Fibroblast of skin of left quadriceps (primary cell): ENCODE measurements at places on chromosomes 16 and 17.

DNA sequence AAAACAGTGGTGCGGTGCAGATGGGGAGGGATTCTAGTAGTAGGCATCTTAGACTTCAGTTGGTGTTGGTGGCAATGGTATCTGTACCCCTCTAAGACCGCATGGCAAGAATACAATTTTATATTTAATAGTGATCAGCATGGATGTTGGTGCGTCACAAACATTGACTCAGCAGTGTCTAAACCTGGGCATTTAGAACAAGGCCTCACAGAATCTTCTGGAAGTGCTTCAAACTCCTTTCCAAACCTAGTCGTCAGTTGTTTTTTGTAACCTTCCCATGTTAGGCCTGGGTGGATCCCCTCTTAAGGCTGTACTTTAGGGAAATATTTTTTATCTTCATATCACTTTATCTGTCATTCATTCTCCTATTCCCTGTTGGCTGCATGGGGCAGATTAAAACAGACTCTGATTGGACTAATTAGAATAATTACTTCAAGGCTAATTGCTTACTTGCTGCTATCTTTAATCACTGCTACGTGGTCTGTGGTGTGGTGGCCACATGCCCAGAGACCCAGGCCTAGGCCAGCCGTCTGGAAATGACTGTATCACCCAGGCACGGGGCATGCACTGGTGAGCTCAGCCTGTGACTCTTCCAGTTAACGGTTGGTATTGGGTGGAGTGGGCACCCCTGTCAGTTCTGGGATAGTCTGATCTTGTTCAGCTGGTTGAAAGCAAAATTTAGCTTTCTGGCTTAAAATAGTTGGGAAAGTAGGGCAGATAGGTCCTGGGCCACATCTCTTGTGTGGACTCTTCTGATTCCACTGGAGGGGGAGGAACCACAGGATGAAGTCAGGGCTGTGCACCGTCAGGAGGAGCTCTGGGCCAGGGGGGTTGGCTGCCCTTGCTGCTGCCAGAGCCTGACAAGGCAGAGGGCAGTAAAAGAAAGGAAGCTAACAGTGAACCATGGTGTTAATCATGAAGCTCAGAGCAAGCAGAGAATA, 4.5 kb downstream of the ALKBH5 start:
- no peak for DNase-seq

GRCh38 chr16:86325360-86325759, 185.0 kb upstream of the FOXF1 start:
- DNase-seq = no peak

DNA sequence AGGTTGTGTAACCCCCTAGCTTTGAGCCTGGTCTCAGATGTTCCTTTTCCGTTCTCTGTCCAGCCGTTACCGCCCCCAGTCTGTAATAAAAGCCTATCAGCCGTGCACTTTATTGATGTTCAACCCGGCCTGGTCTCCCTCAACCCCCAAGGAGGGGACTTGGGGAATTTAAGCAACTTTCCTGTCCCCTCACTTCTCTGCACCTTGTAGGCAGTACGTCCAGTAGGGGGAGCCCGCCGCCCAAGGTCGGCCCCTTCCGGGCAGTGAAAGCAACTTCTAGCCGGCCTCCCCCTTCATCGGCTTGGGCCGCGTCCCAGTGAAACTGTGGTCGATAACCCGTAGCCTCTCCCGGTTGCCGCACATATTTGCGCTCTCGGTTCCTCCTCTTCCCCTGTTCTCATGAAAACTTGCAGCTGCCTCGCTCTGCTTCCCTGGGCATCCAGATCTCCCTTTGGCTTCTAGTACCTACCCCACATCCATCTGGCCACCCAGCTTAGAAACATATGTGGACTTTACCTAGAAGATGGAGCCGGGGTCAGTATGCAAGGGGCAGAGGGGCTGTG, 7.9 kb downstream of the PNPO start:
- peak; percentile 53 for DNase-seq

- no peak for DNase-seq
Observed at GRCh38 chr16:54422159-54422558, 135.6 kb upstream of the IRX3 start.

DNA sequence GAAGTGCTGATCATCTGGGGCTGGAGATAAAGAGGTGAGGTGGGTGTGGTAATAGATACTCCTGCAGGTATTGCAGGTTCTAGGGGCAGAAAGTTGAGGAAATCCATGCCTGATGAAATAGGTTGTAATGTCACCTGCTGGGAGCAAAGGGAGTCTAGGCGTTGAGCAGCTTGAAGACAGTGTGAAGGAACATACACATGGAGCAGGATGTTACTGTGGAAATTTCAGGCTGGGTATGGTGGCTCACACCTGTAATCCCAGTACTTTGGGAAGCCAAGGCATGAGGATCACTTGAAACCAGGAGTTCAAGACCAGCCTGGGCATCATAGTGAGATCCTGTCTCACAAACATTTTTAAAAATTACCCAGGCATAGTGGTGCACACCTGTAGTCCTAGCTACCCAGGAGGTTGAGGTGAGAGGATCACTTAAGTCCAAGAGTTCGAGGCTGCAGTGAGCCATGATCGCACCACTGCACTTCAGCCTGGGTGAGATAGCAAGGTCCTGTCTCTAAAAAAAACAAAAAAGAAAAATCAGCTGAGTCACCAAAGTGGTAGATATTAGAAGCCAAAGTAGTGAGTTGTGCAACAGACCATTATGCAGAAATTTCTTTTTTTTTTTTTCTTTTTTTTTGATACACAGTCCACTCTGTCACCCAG, 9.1 kb upstream of the CRYBA1 start:
- peak; percentile 42 for DNase-seq

- peak; percentile 24 for DNase-seq
Observed at GRCh38 chr17:65191811-65192740, 54.9 kb downstream of the RGS9 start.

GRCh38 chr17:4854111-4854681, 21.1 kb downstream of the MINK1 start:
- DNase-seq = no peak

GRCh38 chr17:38677819-38678218, 3.1 kb upstream of the EPOP start:
- no peak for DNase-seq

GRCh38 chr16:86528061-86528929, 18.0 kb downstream of the FOXF1 start:
- no peak for DNase-seq

GRCh38 chr17:79078476-79079190, 4.0 kb downstream of the ENGASE start:
- no peak for DNase-seq

GRCh38 chr16:57588831-57589230, 39.6 kb upstream of the ADGRG1 start:
- no peak for DNase-seq

DNA sequence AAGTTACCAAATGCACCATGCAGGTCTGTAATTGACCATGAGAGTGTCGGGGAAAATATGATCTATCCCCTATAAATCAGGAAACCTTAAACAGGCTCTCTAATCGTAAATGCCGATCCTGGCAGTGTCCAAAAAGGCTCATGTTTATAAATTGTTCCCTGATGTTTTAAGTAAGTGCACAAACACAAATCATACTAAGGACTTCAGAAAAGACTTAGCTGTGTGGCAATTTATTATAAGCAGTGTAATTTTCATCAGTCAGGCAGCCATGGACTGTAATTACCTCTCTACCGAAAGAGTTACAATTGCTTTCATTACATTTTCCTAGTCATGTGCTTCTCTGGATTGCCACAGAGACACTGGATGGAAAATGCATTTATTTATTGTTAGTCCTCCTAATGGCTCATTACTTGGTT, 73.4 kb upstream of the COX10 start:
- peak; percentile 81 for DNase-seq

DNA sequence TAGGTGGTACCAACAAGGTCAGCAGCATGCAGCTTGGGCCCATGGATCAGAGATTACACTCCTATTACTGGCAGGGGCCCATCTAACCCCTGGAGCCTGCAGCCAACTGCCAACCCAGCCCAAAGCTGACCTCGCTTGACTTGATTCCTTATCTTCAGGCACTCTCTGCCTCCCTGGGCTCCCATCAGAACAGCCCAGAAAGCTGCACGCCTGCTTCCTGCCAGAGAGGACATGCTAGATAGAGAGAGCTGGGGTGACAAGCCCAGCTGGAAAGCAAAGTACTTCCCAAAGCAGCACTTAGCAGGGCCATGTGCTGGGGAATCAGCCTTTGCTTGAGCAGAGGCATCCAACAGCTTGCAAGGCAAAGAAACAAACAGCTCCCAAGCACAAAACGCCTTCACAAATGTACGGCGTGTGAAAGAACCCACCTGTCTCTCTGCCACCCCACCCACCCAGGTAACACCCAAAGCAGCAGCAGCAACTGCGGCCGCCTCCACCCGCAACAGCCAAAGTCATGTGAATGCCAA, 74.2 kb upstream of the NLK start:
- DNase-seq = no peak

DNA sequence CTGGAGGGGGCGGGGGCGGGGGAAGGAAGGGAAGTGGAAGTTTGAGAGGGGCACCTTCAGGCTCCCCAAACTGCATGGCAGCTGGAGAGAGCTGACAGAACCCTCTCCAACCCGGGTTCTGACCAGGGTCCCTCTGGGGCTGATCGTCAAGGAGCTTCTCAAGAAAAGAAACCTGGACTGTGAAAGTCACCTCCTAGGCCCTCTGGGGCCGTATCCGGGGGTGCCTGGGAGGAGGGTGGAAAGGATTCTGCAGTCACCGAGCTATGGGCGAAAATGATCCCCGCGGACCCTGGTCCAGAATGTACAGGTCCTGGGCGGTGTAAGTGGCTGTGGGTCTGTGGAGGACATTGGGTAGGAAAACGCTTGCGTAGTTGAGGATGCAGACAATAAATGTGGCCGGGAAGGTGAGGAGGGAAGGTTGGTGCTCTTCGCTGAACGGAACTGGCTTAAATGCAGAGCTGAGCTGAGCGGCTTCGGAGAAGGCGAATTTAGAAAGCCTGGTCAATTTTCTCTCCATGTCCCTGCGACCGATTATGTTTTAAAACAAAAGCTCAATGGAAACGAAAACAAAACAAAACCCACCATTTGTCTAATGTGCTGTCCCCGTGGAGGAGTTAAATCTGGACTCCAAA, 3.6 kb upstream of the LHX1 start:
- no peak for DNase-seq

GRCh38 chr17:40937384-40937819, at the start of gene KRT23:
Gene KRT23 (minus strand): TSS chr17:40937646. CDS start chr17:40936603, 1,043 bp downstream.
- DNase-seq = no peak

GRCh38 chr17:35068249-35068648, 4.7 kb upstream of the RFFL start:
- no peak for DNase-seq

DNA sequence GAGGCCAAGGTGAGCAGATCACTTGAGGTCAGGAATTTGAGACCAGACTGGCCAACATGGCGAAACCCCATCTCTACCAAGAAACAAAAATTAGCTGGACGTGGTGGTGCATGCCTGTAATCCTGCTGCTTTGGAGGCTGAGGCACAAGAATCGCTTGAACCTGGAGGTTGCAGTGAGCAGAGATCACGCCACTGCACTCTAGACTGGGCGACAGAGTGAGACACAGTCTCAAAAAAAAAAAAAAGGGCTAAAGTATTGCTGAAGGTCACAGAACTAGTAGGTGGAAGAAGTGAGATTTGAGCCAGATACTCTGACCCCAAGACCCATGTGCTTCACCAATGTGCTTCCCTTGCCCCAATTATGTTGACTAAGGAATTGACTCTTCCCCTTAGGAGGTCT, 112.0 kb downstream of the NPIPB5 start:
- DNase-seq = no peak

DNA sequence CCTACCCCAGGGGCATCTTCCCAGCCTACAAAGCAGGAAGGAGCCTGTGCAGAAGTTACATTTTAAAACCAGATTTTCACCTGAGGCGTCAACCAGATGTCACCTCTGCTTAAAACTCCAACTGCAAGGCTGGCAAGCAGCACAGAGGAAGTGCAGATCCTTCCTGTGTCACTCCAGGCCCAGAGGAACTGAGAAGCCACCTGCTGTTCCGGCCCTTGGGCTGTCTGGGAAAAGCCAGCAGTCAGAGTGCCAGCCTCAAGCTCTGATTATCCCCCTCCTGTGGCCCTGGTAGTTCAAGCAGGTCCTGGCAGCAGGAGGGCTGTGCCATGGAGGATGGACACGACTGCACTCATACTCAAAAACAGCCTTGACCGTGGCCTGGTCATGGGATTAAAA, 10.2 kb downstream of the POLR2C start:
- no peak for DNase-seq

DNA sequence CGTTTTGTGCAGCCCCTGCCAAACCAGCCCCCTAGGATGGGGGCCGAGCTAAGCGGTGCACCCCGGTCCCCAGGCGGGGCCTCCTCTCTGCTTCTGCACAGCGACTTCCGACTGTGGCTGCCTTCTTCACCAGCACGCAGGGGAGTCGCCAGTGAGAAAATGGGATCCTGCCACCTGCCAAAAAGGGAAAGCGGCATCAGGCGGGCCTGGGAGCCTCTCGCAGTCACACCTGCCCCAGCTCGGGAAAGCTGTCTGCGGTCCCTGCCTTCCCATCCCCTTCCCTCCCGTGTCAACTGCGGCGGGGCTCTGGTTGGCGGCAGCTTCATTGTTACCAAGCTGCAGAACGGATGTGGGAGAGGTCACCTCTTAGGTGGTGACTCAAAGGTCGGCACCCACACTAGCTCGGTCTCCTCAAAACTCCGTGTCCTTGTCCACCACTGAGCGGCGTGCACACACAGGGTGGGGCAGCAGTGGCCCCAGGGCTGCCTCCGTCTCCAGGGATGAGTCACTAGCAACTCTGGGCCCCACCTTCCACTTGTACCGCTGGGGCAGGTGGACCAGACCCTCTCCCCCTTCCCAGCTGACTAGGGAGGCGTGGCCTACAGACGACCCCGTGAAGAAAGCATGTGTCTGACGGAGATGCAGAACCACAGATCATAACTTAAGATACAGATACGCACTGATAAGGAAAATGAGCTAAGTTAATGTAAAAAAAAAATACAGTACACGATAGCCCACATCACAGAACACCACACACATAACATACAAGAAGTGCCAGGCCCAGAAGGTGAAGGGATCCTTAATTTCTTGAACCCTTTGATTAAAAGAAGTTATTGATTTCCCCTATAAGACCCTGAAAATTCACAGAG, 1.5 kb upstream of the PCYT2 start:
- no peak for DNase-seq

GRCh38 chr17:59074494-59074893, 32.2 kb downstream of the TRIM37 start:
- DNase-seq = peak; percentile 20

DNA sequence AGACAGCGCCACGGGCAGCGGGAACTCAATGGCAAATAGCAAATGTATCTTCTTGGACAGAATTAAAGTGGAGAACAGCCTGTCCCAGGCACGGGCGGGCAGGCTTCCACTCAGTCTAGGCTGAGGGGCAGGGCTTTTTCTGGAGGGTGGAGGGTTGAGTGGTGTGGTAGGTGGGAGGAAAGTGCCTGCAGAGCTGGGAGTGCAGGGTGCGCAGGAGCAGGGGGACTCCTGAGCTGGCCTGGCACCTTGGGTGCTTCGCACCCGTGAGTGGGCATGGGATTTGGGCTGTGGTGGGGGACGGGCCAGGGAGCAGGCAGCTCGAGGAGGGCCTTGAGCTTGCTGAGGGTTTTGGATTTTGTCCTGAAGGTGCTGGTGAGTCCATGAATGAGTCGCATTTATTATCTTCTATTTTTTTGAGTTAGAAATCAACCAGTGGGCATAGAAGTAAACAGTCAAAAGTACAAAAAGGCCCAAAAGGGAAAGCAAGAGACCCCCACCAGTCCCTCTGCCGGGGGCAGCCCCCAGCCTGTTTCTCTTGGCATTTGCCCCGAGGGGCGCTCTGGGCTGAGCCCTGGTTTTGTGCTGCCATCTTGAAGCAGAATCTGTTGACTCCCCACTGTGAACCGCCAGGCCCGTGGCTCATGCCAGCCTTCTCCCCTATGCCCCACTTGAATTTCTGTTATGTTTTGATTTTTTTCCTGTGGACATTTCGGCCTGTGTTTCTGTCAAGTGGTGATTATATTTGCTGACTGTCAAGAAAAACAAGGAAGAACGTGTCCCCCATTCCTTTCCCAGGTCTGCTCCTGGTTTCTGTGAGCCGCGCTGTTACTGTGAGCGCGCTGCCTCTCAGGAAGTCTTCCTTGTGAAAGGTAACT, 8.2 kb downstream of the ADORA2B start:
- no peak for DNase-seq
